Psoas muscle (tissue), 8 donors: ENCODE measurements at places on chromosomes 2 and 18. TPM values are rescaled to one million over a fixed set of nuclear protein-coding genes. Genes with fewer than 3 reads are reported as not detected.
A peak's percentile ranks its signal among the peaks of the same experiment; 100 is the strongest.

DNA sequence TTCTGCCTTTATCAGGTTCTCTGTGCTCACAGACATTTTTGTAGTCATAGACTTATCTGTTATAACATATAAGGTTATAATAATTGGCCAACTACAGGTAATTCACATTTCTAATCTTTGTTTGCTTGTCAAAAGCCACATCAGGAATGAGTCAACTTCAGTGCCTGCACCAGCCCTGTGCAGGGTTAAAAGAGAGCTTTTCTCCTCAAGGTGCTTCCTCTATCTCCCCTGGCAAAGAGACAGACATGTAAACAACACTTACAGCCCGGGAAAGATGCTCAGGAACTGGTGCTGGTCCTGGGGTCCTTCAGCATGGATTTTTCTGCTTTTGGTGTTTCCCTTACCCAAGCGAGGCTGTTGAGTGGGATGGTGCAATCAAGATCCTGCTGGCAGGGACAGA lies 7.7 kb upstream of the EHD3 start:
- no peak for DNase-seq

The CDKL4 gene
- total RNA-seq: not detected

GRCh38 chr2:98912957-98913915 lies 22.8 kb downstream of the CRACDL start:
- no peak for DNase-seq

- DNase-seq: no peak
Observed at GRCh38 chr2:73487112-73487657, 101.5 kb downstream of the ALMS1 start.

- DNase-seq: peak; percentile 87
Observed at GRCh38 chr18:8139891-8140406, 469.3 kb upstream of the RAB12 start.

The DRC1 gene
- total RNA-seq: not detected

The EGR4 gene
- not detected for total RNA-seq
